ENCODE measurements at places on chromosomes 7 and 10.

- no peak for DNase-seq
Observed at GRCh38 chr10:11799736-11800080, 23.4 kb upstream of the PROSER2 start.

GRCh38 chr10:130938051-130938450 lies 373.5 kb downstream of the TCERG1L start:
- DNase-seq: no peak

- peak; percentile 10 for DNase-seq
Observed at GRCh38 chr7:43112941-43113621, 634 bp downstream of the HECW1 start.

DNA sequence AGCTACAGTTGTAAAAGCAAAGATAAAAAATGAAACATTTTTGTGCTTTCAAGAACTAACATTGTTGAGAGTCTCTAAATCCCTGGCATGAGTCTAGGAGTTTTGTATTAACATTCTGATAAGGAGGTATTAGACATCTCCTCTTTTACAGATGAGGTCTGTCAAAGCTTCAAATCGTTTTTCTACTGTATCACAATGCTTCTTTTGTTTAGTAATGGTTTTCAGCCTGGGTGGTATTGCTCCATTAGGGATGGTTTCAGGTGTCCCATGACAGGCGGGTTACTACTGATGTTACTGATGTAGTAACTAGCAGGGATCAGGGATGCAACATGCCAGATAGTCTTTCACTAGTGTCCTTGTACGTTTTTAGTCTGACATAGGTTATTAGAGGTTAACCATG lies 27.4 kb downstream of the STAM start:
- no peak for DNase-seq

GRCh38 chr7:44398511-44398911 lies 73.1 kb upstream of the CAMK2B start:
- DNase-seq: no peak

Data from germinal center (tissue), 1 donor.